ENCODE measurements at places on chromosomes 11 and 22. TPM values are rescaled to one million over a fixed set of nuclear protein-coding genes. Genes with fewer than 3 reads are reported as not detected.

TMEM191C gene
- 0.27 TPM for total RNA-seq

DNA sequence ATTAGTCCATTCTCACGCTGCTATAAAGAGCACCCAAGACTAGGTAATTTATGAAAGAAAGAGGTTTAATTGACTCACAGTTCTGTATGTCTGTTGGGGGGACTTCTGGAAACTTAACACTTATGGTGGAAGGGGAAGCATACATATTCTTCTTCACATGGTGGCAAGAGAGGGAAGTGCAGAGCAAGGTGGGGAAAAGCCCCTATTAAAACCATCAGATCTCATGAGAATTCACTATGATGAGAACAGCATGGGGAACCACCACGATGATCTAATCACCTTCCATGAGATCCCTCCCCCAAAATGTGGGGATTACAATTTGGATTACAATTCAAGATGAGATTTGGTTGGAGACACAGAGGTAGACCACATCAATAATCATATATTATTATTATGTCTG is 25.7 kb downstream of the CEP57 start:
- H3K4me1 ChIP-seq = no peaks in the 10 kb centered on the region
- no peak overlapping the region for H3K4me3 ChIP-seq
- no peaks in the 10 kb centered on the region for H3K36me3 ChIP-seq
- DNase-seq = no peak

DDT gene
- total RNA-seq = 38.8 TPM

GRCh38 chr22:44254811-44255210 is 57.9 kb downstream of the SHISAL1 start:
- H3K4me3 ChIP-seq = no peak overlapping the region
- H3K36me3 ChIP-seq = no peaks in the 10 kb centered on the region

DNA sequence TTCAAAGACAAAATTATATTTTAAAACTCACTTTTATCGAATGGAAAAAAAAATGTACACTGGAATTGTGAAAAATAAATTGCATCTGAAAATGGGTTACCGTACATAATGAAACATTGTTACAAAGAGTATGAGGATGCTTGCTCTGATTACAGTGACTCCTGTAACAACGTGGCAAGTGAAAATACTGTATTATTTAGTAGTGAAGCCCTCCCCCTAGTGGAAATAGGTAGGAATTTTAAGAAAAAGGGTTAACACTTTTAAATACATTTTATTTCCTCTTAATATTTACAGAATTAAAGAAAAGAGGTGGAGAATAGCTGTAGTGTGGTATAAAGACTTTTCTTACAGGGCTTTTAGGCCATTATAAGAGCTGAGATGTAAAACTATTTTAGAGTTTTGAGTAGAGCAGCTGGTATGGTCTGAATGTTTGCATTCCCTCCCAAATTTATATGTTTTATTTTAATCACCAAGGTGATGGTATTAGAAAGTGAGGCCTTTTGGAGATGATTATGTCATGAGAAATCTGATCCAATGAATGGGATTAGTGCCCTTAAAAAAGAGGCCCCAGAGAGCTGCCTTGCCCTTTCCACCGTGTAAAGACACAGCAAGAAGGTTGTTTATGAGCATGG is 25.2 kb downstream of the FAM76B start:
- no peaks in the 10 kb centered on the region for H3K27me3 ChIP-seq
- H3K4me3 ChIP-seq = no peak overlapping the region
- no peak for DNase-seq
- no peaks in the 10 kb centered on the region for H3K36me3 ChIP-seq

ART5 gene
- not detected for total RNA-seq

CCDC87 gene
- not detected for total RNA-seq

- no peak overlapping the region for H3K4me3 ChIP-seq
- H3K27me3 ChIP-seq = no peaks in the 10 kb centered on the region
- no peak overlapping the region for H3K27ac ChIP-seq
- no peak for DNase-seq
These were observed 137.3 kb upstream of the SORL1-AS1 start for GRCh38 chr11:121589946-121590537.

CHADL gene
- 4.9 TPM for total RNA-seq

DNA sequence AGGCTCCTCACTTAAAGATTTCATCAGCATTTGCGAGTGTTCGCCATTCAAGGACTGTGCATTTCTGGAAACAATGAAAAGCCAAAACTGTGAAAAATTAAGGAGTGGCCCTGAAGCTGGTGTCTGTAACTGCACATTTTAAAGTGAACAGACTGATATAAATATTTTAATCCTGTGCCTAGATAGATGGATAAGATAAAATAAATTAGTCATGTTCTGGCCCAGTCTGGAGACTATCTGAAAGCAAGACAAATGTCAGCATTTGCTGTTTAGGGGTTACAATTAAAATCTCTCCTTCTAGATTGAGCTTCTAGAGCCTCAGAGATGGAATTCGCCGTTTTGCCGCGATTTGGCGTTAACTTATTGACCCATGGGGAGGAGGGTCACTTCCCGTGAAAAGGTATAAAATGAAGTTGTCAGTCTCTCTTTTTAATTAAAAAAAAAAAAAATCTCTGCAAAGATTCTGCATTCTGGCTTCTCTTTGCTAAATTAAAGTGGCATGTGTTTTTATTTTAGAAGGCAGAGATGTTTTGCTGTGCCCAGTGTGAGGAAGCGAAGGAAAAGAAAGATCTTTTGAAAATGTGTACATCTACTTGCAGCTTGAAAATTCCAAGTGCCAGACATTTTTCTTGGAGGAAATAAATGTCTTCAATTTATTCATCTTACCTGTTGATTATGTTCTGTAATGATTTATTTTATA is 79.7 kb upstream of the WNT7B start:
- H3K27me3 ChIP-seq = no peaks in the 10 kb centered on the region
- no peak for DNase-seq

DNA sequence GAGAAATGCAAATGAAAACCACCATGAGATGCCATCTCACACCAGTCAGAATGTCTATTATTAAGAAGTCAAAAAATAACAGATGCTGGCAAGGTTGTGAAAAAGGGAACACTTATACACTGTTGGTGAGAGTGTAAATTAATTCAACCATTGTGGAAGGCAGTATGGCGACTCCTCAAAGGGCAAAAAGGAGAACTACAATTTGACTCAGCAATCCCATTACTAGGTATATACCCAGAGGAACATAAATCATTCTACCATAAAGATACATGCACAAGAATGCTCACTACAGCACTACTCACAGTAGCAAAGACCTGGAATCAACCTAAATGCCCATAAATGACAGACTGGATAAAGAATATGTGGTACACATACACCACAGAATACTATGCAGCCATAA is 161.1 kb upstream of the PDGFD start:
- DNase-seq = no peak
- no peaks in the 10 kb centered on the region for H3K27me3 ChIP-seq
- no peak overlapping the region for H3K27ac ChIP-seq
- H3K4me1 ChIP-seq = no peaks in the 10 kb centered on the region

DNA sequence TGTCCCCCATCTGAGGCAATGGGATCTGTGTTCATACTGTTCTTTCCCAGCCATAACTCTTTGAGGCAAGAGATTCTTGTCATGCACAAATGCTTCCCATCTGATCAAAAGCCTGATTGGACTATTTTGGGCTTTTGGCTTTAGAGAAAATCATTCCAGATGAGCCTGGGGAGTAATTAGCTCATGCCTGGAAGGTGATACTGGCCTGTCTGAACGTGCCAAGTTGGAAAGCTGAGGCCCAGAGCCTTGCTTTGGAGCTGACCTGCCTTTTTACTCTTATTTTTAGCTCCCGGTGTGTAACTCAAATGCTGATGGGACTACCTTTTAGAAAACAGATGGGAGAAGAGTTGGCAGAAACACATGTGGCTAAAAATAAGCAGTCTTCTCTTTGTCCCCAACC is 105.0 kb downstream of the DBX1 start:
- no peak for DNase-seq
- H3K36me3 ChIP-seq = peaks cover 73% of the 10 kb centered on the region
- H3K27me3 ChIP-seq = no peaks in the 10 kb centered on the region
- peaks cover 76% of the 10 kb centered on the region for H3K4me1 ChIP-seq
- no peak overlapping the region for H3K4me3 ChIP-seq
- peak overlapping the region; percentile 52 for H3K27ac ChIP-seq

BAIAP2L2 gene
- total RNA-seq = 2.5 TPM

DNA sequence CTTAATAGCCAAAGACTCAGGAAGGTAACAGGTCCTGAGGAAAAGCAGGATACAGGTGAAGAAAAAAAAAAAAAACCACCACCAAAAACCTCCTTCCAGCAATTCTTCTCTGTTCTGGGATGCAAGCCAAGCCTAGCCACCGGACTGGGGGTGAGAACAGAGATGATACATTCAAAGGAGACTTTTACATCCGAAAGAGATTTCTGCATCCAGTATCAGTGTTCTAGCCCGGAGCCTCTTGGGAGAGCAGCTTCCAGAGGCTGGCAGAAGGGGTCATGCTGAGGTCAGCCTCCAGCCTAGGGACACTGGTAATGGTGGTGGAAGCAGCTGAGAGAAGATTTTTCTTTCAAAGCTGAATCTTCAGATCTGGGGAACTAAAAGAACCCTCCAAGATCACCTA is 76.2 kb downstream of the KCNC1 start:
- DNase-seq = no peak
- peaks cover 43% of the 10 kb centered on the region for H3K4me1 ChIP-seq

GRCh38 chr22:39999144-39999757 is 4.5 kb downstream of the FAM83F start:
- no peaks in the 10 kb centered on the region for H3K27me3 ChIP-seq
- H3K4me3 ChIP-seq = no peak overlapping the region
- no peaks in the 10 kb centered on the region for H3K4me1 ChIP-seq
- no peak overlapping the region for H3K27ac ChIP-seq
- no peaks in the 10 kb centered on the region for H3K36me3 ChIP-seq

- H3K4me1 ChIP-seq = peaks cover 4% of the 10 kb centered on the region
- no peak overlapping the region for H3K27ac ChIP-seq
- DNase-seq = no peak
- H3K27me3 ChIP-seq = no peaks in the 10 kb centered on the region
- peak overlapping the region; percentile 85 for H3K4me3 ChIP-seq
- no peaks in the 10 kb centered on the region for H3K36me3 ChIP-seq
These were observed 80.2 kb downstream of the PRR5L start for GRCh38 chr11:36376009-36376887.

- DNase-seq = no peak
- peaks cover 11% of the 10 kb centered on the region for H3K4me1 ChIP-seq
- no peak overlapping the region for H3K4me3 ChIP-seq
- H3K27me3 ChIP-seq = no peaks in the 10 kb centered on the region
These were observed 53.5 kb downstream of the ENDOD1 start for GRCh38 chr11:95143106-95143681.

DNA sequence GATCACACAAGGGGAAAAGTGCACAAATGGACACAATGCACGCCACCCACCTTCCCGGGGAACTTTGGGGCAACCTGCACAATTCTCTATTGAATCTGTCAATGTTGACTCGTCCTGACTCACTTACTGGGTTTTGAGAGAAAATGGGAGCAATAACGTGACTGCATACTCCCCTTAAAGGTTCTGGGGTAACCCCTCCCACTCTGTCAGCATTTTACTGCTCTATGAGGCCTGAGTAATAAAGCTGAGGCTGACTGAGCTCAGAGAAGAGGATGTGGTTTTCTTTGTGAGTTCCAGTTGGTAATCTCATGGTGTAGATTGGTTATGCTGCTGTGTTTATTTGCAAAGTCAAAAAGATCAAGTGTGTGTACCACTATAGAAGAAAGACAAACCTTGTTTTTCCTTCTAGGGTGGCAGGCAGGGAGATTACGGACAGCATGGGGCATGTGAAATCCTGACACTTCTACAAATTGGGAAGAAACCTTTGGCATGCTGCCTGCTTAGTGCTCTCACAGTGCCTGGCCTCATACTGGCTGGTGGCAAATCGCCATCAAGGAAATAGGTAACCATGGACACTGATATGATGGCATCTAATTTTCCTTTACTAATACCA is 16.1 kb upstream of the APOA1 start:
- no peak overlapping the region for H3K4me3 ChIP-seq
- peaks cover 8% of the 10 kb centered on the region for H3K36me3 ChIP-seq
- no peak overlapping the region for H3K27ac ChIP-seq
- H3K27me3 ChIP-seq = no peaks in the 10 kb centered on the region

CDCA5 gene
- 0.54 TPM for total RNA-seq

POLR2L gene
- 63.0 TPM for total RNA-seq

DNA sequence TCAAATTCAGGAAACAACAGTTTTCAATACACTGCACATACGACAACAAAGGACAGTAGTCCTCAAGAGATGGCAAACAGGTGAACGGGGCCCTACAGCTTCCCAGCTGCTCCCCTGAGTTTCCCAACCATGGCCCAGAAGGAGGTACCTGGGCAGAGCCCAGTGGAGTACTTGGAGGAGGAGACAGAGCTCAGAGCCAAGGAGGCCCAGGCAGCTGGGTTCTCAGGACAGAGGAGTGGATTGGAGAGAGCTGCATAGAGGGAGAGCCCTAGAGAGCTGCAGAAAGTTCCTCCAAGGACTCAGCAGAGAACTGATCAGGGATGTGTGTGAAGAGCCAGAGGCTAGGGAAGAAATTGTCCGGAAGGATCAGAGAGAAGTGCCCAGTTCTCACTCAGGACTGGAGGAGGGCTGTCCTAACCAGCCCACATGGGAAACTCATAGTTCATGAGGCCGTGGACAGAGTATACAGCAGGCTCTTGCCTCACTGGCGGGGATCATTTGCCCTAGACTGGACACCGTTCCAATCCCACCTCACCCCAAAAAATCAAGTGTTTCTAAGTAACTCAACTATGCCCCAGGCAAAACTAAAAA is 7.6 kb upstream of the ASCL2 start:
- DNase-seq = no peak
- H3K4me3 ChIP-seq = no peak overlapping the region
- no peak overlapping the region for H3K27ac ChIP-seq
- no peaks in the 10 kb centered on the region for H3K4me1 ChIP-seq
- H3K36me3 ChIP-seq = no peaks in the 10 kb centered on the region

- H3K27me3 ChIP-seq = no peaks in the 10 kb centered on the region
- peaks cover 4% of the 10 kb centered on the region for H3K36me3 ChIP-seq
- no peak for DNase-seq
- no peak overlapping the region for H3K27ac ChIP-seq
These were observed 10.6 kb downstream of the CDPF1 start for GRCh38 chr22:46239261-46240048.

ARHGAP8 gene
- total RNA-seq = 1.2 TPM

DNA sequence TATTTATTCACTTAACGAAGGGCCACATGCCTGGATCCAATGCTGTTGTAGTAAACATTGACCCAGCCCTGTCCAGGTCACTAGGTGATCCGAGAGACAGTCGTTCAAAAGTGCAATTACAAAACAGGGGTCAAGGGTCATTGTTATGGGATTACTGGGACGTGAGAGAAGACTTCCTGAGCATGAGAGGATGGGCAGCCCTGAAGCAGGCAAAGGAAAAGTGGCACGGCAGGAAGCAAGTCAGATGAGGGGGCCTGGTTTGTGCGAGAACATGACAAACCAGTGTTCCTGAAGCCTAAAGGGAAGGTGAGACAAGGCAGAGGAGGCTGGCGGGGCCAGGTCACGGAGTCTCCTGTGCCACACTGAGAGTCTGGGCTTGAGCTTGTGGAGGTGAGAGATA is 15.8 kb upstream of the MMP20 start:
- H3K27me3 ChIP-seq = no peaks in the 10 kb centered on the region
- no peaks in the 10 kb centered on the region for H3K4me1 ChIP-seq
- no peaks in the 10 kb centered on the region for H3K36me3 ChIP-seq
- no peak overlapping the region for H3K27ac ChIP-seq
- DNase-seq = no peak

DAGLA gene
- total RNA-seq = 1.2 TPM

Measured in thoracic aorta (tissue), 2 donors.